ENCODE measurements at places on chromosomes 4 and X. TPM values are rescaled to one million over a fixed set of nuclear protein-coding genes. Genes with fewer than 3 reads are reported as not detected.
A peak's percentile ranks its signal among the peaks of the same experiment; 100 is the strongest.

- peaks cover 61% of the 10 kb centered on the region for H3K27me3 ChIP-seq
- H3K4me3 ChIP-seq, result no peak overlapping the region
- no peaks in the 10 kb centered on the region for H3K4me1 ChIP-seq
- H3K27ac ChIP-seq, result no peak overlapping the region
Observed at GRCh38 chr4:146632770-146633470, 5.8 kb upstream of the POU4F2 start.

Gene WDR19
- polyA plus RNA-seq, result 14.4 TPM

GRCh38 chr4:152307669-152308068, 228.2 kb downstream of the FBXW7 start:
- no peak overlapping the region for H3K27ac ChIP-seq
- no peaks in the 10 kb centered on the region for H3K36me3 ChIP-seq
- no peaks in the 10 kb centered on the region for H3K27me3 ChIP-seq
- peaks cover 8% of the 10 kb centered on the region for H3K4me1 ChIP-seq
- no peak for DNase-seq
- no peak overlapping the region for H3K4me3 ChIP-seq

GRCh38 chr4:3709846-3710441, 56.2 kb upstream of the ADRA2C start:
- no peak overlapping the region for H3K27ac ChIP-seq
- DNase-seq, result no peak
- H3K36me3 ChIP-seq, result no peaks in the 10 kb centered on the region
- H3K27me3 ChIP-seq, result no peaks in the 10 kb centered on the region
- no peak overlapping the region for H3K4me3 ChIP-seq
- peaks cover 2% of the 10 kb centered on the region for H3K4me1 ChIP-seq

DNA sequence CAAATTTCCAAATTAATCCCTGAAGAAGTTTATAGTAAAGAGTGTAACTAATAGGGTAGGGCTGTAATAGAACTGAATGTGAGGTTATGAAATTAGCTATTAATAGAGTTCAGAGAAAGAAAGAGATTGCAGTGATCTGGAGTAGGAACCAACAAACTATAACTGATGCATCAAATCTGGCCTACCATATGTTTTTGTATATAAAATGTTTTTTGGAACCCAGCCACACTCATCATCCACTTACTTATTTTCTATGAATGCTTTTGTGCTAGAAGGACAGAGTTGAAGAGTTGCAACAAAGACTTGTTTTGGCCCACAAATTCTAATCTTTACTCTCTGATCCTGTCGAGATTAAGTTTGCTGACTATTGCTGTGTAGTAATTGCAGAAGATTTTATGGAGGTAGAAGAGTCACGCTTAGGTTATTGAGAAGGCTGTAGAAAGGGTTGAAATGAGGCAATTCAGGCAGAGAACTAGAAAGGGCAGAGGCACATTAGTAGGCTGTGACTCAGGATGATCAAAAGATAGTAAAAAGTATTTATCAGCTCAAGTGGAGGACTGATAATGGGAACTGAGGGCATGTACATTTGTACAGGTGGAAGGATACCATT, 298.7 kb upstream of the EMCN start:
- peak; percentile 73 for DNase-seq
- H3K4me3 ChIP-seq, result no peak overlapping the region
- no peaks in the 10 kb centered on the region for H3K4me1 ChIP-seq
- H3K27me3 ChIP-seq, result no peaks in the 10 kb centered on the region

DNA sequence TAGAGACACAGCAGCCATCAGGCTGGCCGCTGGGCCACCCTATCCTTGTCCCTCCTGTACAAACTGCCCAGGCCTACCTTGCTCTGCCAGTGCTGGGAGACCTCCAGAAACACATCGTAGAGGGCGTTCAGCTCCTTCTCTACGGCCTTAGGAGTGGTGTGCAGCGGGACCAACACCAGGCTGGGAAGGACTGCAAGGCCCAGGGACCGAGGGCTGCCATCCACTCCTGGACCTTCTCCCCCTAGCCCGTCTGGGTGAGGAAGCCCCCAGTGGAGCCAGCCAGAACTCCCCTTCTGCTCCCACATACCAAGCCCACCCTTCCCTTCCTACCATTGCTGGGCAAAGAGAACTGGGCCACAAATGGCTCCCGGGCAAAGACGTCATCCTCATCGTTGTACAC, 5.0 kb downstream of the RPL10 start:
- no peak overlapping the region for H3K27ac ChIP-seq
- H3K36me3 ChIP-seq, result peaks cover 16% of the 10 kb centered on the region
- H3K4me3 ChIP-seq, result no peak overlapping the region
- no peaks in the 10 kb centered on the region for H3K27me3 ChIP-seq
- H3K4me1 ChIP-seq, result no peaks in the 10 kb centered on the region

DNA sequence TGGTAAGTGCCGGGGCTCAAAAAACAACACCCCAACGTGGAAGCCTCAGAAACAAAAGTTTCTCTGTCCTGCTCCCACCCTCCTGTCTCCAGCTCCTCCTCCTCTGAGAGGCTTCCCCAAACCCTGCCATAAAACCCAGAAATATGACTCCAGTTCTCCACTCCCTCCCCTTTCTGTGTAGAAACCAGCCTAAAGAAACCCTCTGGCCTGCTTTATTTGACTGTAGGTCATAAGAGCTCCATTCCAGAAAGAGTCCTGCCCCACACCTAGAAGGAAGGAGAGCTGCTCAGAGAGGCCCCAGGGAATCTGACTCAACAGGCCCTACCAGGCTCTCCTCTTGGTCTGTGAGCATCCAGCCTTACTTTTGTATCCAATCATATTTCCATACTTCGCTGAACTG, 872 bp upstream of the S100P start:
- H3K27ac ChIP-seq, result no peak overlapping the region
- H3K36me3 ChIP-seq, result no peaks in the 10 kb centered on the region
- peaks cover 26% of the 10 kb centered on the region for H3K4me1 ChIP-seq
- no peaks in the 10 kb centered on the region for H3K27me3 ChIP-seq

Gene MAGEA1
- polyA plus RNA-seq, result not detected

Gene PDGFRA
- 52.1 TPM for polyA plus RNA-seq

DNA sequence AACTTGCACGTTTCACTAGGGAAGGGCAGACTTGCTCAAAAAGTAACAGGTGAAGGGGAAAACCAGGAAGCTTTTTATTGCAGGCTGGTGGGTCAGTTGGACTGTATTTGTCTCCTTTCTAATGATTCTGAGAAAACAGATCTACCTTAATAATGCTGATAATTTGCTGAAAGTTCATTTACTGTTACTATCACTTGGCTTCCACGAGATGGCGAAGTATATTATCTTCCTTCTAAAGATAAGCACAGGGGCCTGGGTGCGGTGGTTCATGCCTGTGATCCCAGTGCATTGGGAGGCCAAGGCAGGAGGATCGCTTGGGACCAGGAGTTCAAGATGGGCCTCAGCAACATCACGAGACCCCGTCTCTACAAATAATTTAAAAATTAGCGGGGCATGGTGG, 16.4 kb downstream of the CCKAR start:
- no peaks in the 10 kb centered on the region for H3K36me3 ChIP-seq
- no peak overlapping the region for H3K27ac ChIP-seq
- no peak for DNase-seq
- H3K4me3 ChIP-seq, result no peak overlapping the region
- H3K27me3 ChIP-seq, result no peaks in the 10 kb centered on the region
